Stimulated activated CD4-positive, alpha-beta T cell treated with anti-CD3 and anti-CD28 coated beads, Interleukin-1b, Interleukin-23, amount 100 ng/mL, for 48 hours (primary cell): ENCODE measurements at places on chromosomes 2 and 18.

GRCh38 chr18:43879415-43879814 lies 602.1 kb upstream of the SYT4 start:
- DNase-seq, result no peak

- no peak for DNase-seq
These were observed 658.8 kb upstream of the ID2 start for GRCh38 chr2:8022908-8023640.

- DNase-seq, result no peak
These were observed 119.2 kb downstream of the CYP26B1 start for GRCh38 chr2:72028351-72028995.

GRCh38 chr2:54226260-54226659 lies 29.8 kb downstream of the TSPYL6 start:
- DNase-seq, result no peak

DNA sequence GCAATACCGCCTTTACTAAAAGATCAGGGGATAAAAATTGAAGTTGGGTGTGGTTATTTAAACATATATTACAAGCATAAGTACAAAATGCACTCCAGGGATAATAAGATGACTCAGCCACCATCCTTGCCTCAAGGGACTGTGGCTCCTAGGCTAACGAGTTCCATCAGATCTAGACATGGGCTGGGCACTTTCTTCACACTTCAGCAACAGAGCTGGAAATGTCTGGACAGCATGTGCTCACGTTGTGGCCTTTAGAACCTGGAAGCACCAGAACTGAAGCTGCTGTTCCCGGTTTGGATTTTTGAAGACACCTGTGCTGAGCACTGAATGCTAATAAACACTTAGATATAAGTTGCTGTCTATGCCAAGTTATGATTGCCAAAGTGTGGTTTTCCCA lies 384.2 kb upstream of the SALL3 start:
- DNase-seq, result no peak

DNA sequence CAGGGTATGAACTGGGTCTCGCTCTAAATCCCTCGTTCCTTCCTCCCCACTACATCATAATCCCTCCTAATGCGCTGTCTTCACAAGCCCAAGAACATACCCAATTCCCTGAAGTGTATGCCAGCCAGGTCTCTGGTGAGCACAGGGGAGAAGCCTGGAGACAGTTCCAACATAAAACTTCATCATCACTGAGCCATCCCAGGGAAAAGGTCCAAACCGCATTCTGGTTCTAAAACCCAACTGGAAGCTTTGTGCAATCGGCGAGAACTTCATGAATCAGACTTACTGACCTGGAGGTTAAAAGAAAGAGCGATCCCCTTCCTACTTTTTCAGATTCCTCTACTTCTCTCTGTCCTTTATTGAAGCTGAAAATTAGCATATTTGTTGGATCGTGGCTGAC lies 132.7 kb downstream of the ALPK2 start:
- DNase-seq, result no peak
